ENCODE measurements at places on chromosomes 6 and 20.

DNA sequence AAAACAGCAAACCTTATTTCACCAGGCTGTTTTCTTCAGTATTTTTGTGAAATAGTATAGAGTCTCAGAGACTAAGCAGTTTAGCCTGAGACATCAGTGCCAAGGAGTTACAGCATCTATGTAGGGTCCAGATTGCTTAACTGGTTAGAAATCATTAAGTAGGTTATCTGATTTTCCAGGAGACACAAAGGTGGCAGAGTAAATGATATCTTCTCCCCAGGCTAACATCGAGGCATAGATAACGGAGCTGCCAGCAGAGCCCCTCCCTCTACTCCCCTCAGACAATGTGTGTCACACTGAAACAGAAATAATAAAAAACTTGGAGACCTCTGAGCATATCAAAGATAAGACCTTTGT lies 473.0 kb upstream of the CITED2 start:
- no peak for DNase-seq

DNA sequence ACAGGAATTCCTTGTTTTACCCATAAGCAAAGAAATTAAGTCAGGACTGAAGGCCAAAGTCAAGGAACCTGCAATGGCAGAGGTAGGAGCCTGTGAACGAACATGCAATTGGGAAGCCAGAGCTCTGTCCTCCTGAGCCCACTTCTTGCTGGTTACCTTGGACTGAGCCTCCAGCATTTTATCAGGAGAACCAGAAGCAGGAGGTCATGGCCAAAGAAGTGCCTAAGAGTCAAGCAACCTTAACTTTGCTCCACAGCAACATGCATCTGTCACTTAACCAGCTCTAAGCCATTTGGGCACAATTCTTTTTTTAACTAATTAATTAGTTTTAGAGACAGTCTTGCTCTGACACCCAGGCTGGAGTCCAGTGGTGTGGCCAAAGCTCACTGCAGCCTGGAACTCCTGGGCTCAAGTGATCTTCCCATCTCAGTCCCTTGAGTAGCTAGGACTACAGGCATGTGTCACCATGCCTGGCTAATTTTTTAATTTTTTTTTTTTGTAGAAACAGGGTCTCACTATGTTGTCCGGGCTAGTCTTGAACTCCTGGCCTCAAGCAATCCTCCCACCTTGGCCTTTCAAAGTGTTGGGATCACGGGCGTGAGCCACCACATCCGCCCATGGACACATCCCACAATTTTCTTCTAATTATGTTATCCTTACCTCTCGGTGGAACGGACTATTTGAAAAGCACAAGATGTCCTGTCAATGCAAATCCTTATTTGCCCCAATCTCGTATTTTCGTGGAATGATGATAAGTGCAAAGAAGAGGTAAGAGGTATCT lies 334.2 kb downstream of the CD83 start:
- no peak for DNase-seq

- DNase-seq, result no peak
Measured at GRCh38 chr6:114564302-114564933, 221.6 kb upstream of the HS3ST5 start.

- DNase-seq, result no peak
Measured at GRCh38 chr6:52377538-52378221, 15.7 kb downstream of the PAQR8 start.

DNA sequence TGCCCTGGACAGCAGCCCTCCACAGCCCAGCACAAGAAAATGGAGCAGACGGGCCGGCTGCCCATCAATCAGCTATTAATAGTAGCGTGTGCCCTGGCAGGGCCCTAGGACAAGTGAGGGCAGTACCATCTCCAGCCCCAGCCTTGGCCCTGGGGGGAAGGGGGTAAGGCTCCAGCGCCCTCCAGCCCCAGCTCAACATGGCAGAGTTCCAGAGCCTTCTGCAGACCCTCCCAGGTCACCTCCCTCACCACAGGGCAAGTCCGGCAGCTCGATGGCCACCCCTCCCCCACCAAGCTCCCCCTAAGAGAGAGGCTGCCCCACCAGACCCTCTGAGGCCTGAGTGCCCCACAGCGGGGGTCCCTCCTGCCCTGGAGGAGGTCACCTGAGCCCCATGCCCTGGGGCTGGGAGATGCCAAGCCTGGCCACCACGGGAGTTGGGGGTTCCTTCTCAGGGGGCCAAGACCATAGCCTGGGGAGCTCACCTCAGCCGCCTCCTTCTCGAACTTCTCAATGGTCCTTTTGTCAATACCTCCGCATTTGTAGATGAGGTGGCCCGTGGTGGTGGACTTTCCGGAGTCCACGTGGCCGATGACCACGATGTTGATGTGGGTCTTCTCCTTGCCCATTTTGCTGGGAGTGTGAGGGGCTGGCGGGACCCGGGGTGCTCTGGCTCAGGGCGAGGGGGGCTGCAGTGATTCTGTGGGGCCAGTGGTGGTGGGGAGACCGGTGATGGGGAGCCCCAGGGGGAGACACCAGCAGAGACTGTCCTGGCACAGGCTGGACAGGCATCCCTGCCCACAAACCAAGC lies 1.5 kb downstream of the EEF1A2 start:
- DNase-seq, result no peak

- DNase-seq, result no peak
Measured at GRCh38 chr6:151544453-151544852, 50.6 kb downstream of the CCDC170 start.

DNA sequence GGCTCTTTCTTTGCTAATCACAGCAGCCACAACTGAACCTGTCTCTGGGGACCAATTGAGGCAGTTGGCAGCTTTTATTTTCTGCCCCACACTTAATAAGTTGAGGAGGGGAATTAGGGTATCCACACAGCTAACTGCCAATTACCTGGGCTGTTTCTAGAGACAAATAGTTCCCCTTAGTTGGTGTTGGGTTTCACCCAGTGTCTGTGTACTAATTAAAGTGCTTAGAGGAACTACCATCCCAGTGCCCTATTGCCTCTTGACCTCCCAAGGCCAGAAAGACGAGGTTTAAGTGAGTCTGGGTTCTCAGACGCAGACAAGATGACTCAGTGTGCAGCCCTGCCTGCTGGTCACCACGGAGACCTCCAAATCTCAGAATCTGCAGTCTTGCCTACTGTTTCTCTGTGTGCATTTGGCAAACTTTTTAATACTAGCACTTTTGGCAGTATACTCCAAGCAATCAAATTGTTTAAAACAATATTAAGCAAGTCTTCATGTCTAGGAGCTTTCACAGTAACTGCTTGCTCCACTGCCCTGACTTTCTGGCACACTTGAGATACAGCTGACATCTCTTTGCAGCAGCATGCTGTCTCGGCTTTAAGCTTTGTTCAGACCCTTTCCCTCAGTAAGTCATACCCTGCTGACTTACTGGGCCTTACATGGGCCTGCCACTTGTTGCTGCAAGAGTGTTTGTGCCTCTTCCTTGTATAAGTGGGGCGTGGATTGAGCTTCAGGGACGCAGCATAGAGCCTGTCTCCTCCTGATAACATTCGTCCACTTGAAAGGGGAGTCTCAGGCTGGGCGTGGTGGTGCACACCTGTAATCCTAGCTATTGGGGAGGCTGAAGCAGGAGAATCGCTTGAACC lies 31.9 kb downstream of the STK35 start:
- DNase-seq, result no peak

DNA sequence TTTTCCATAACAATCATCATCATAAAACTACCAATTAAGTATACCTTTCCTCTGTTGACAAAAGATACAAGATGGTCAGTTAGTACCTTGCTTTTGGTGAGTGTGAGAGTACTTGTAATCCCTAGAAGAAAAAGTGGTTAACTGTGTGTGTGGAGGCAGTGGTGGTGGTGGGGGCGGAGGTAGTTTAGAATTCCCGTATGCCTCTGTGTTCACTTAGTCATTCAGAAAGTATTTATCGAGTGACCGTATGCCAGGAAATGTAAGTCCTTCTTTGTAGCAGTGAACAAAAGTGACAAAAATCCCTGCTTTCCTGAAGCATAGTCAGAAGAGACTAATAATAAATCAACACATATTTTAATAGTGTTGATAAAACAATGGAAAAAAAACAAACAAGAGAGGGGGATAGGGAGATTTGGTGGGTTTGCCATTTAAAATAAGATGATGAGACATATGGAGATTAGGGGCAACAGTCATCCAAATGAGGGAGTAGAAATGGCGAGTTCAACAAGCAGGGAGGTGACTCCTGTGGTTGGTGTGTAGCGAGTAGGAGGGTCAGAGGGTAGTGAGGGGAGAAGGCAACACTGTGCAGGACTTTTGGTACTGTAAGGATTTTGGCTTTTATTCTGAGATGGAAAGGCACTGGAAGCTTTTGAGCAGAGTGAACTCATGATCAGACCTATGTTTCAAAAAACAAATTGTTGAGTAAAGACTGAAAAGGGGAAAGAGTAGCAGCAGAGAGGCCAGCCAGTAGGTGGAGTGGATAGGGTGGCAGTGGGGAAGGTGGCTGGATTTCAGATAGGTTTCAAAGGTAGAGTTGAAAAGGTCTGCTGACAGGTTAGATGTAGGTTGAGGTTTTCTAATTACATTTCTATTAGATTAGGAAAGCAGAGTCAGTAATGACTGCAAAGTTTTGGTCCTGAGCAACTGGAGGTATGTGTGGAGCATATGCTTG lies 40.3 kb upstream of the SIM1 start:
- peak; percentile 79 for DNase-seq

DNA sequence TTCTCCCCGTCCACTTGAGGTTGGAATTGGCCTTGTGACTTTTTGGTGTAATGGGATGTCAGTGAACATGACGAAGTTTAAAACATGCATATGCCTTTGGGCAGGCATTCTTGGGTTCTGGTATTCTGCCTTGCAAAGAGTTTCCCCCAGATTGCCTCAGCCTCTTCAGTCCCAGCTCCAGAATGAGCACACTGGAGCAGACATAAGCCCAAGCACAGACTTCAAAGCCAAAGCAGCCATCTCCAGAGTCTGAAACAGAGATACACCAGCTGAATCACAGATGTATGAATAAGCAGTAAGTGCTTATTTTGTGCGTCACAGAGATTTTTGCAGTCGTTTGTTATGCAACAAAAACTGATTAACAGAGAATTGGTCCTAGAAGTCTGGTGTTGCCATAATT lies 546.0 kb downstream of the FRK start:
- peak; percentile 36 for DNase-seq

DNA sequence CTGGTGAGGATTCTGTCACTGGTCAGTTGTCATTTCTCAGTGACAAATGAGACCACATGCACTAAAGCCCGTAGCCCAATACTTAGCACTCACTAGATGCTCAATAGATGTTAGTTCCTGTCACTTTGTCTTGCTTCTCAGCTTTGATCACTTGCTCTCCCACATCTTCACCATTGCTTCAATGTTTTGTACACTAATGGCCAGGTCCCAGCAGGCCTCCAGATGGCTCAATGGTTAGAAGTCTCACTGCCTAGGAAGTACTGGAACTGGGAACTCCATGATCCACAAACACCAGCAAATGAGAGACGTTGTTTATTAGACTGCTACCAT lies 502.8 kb upstream of the JARID2 start:
- no peak for DNase-seq

DNA sequence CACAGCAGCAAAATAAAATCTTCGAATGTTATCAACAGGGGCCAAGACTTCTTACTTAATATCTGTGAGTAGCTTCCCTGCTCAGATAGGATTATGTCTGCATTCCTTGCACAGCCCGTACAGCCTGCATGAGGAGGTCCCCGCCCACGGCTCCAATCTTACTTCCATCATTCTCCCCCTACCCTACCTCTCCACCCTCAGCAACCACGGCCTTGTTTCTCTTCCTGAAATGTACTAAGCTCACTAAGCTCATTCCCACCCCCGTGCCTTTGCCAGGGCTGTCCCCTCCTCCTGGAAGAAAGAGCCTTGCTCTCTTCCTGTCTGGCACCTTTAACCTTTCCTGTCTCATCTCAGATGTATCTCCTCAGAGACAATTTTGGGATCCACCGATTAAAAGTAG lies 120.4 kb downstream of the BCAS1 start:
- DNase-seq, result no peak

DNA sequence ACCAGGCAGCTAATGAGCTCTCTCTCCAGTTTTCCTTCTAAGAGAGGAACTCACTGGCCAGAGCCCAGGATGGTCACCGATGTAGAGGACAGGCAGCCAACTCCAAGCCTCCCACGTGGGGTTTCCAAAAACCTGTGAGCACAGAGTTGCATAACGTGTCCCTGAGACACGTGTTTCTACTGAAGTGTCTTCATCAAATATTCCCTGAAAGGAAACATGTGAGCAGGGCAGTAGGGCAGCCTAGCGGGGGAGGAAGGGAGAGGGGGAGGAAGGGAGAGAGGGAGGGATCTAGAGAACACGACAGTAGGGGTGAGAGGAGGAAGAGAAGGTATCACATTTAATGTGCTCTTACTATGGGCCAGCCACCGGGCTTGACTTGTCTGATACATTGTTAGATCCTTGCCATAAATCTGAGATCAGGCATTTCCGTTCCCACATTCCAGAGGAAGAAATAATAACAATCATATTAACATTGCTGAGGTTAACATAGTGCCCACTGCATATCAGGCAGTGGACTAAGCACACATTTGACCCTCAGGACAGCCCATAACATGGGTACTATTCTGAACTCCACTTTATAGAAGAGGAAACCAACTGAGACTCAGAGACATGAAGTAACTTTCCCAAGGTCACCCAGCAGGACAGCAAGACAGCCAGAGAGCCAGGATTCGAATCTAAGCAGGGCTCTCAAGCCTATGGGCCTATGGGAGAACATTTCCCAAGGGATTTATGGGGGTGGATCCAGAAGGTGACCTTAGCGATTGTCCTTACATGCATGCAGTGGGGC lies 4.5 kb upstream of the SYS1 start:
- no peak for DNase-seq

GRCh38 chr20:61219021-61219431 lies 33.0 kb upstream of the CDH4 start:
- DNase-seq, result no peak

GRCh38 chr6:157400676-157401075 lies 19.7 kb downstream of the ZDHHC14 start:
- no peak for DNase-seq

DNA sequence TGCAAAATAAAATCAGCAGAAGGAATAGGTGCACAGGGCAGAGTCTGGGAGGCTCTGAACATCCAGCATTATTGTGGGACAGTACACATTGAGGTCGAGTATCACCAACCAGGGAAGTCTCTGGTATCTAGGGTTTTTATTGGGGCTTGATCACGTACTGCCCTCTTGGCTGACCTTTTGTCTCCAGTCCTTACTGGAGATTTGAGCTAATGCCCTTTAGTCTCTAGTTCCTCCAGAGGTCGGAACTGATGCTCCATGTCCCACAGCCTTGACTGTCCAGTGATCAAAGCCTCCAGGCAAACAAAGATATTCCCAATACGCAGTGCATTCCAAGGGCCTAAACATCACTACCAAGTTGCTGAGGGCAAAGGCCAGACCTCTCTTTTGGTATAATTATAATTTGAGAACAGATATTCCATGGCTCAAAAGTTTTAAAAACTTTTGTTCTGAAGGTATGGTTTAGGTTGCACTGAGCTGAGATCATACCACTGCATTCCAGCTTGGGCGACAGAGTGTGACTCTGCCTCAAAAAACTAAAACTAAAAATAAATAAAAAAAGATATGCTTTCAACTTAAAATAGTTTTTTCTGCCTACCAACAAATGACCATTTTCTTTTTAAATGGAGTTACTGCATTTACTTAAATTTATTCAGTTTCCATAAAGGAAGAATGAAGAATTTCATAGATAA lies 56.9 kb upstream of the DYNLRB1 start:
- DNase-seq, result no peak

GRCh38 chr6:11500008-11500407 lies 37.5 kb upstream of the TMEM170B start:
- peak; percentile 24 for DNase-seq

- DNase-seq, result no peak
Measured at GRCh38 chr20:40424695-40425094, 264.3 kb downstream of the MAFB start.

- no peak for DNase-seq
Measured at GRCh38 chr20:18678549-18679419, 90.9 kb downstream of the DTD1 start.

- DNase-seq, result peak; percentile 54
Measured at GRCh38 chr6:42692137-42692911, 30.1 kb downstream of the PRPH2 start.
